ENCODE measurements at places on chromosomes 4 and X.

DNA sequence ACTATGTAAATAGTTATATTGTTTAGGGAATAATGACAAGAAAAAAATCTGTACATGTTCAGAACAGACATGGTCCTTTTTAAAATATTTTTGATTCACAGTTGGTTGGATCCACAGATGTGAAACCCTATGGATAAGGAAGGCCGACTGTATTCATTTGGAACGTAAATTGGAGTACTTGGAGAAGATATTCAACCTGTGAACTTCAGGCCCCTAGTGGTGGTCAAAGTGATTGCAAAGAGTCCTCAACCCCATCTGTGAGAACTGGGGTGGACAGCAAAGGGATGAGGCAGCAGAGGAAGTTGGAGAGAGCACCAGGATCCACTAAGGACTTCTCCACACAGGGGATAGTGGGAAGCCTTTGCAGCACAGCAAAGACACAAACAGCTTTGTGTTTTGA lies 6.2 kb upstream of the CXCL13 start:
- no peak for DNase-seq

GRCh38 chr4:104795264-104795939 lies 300.7 kb upstream of the CXXC4 start:
- no peak for DNase-seq

GRCh38 chrX:7068939-7069367 lies 78.6 kb upstream of the STS start:
- DNase-seq, result no peak

DNA sequence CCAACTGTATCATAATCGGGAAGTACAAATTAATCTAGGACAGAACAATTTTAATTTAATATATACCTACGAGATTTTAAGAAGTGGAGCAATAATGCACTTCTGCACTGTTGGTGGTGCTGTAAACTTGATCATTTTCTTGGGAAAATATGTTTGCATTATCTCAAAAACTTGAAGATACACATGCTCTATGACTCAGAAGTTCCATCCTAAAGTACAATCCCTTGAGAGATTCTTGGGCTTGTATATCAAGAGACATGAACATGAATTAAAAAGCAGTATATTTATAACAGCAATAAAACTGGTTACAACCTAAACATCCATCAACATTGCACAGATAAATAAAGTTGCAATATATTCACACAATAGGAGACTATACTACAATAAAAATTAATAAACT lies 168.8 kb downstream of the CLCN4 start:
- DNase-seq, result no peak

DNA sequence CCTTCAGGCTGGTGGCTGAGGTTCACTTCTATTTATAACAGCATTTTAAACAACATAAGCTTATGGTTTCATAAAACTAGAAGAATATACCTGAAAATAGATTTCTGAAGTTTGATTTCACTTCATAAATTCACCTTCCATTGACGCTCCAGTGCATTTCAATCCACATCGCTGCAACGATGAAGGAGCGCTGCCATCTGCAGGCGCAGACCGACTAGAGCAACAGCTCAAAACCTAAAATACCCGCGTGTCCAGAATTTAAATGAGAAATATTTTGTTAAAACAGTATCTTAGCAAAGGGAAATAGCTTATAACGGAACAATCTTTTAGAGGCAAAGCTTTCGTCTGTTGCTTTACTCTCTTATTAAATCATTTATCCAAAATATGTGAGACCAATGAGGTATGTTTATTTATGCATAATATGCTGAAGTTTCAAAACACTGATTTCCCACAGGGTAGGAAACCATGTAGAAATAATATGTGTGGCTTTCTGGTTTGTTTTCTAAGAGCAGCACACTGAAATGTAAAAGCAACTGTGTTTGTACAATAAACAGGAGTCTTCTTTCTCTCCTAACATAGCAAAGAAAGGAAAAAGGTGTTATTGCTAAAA lies 816.4 kb upstream of the FRG1 start:
- DNase-seq, result no peak

DNA sequence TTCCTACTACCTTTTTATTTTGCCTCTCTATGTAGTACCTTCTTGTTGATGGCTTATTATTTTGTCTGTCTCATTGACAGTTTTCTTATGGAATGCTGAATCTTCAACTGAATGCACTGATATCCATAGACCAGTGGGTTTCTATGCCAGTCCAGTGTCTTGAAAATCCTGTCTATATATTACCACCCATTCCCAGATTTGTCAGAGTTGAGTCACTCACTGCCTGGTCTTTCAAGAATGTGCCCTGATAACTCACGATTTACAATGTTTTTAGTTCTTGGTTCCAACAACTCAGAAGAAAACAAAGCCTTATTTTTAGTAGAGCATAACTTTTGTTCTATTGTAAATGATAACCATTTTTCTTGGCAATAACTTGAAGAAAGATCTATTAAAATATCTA lies 606.0 kb upstream of the PITX2 start:
- DNase-seq, result no peak

- no peak for DNase-seq
Measured at GRCh38 chr4:822361-823175, 3.4 kb downstream of the CPLX1 start.

GRCh38 chrX:39205467-39205866 lies 404.2 kb downstream of the MID1IP1 start:
- DNase-seq, result no peak

DNA sequence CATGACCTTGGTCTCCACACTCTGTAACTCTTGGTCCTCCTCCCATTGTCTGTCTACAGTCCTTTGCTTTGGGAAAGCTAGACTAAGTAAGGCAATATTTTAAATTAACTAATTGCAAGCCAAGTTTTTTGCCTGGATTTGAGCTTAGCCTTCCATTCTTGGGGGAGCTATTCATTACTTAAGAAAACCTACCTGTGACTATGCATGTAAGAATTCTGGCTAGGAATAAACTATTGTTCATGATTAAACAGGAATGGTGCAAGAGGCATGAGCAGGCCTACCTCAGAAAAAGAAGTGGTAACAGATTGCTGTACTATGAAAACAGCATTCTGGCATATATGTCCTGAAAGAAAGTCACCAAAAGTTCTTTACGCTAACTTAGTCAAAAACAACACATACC lies 309.4 kb downstream of the MAPK10 start:
- DNase-seq, result no peak

DNA sequence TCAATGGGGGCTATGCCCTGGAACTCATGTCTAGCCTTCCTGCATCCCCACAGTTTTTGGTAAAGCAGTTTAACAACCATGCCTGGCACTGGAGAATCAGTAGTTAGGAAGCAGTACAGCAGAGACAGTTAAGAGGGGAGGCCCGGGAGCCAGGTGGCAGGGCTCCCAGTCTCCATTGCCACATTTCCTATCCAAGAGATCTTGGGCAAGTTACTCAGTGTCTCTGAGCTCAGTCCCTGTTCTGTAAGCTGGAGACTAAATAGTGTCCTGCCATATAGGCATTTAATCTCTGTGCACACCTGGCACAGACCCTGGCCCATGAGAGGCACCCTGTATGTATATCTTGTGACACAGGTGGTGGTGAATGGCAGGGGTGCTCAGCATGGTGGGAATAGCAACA lies 156.1 kb upstream of the EOLA2 start:
- DNase-seq, result no peak

GRCh38 chrX:97494756-97495372 lies 611.2 kb downstream of the RPA4 start:
- DNase-seq, result no peak

DNA sequence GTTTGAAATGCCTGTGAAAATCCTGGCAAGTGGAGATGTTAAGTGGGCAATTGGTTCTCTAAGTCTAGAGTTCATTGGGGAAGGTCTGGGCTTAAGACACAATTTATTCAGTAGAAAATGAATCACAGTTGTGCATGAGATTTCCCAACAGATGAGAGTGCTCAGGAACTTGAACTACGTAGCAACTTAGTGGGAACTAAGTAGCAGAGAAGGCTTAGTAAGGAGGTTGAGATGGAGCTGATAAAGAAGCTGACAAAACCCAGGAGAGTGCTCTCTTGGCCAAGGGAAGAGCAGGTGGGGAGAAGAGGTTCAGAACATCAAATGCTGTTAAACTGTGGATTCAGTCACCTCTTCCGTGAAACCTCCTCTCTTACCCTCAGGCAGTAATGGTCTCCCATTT lies 33.0 kb downstream of the AFF1 start:
- no peak for DNase-seq

- no peak for DNase-seq
Measured at GRCh38 chr4:69930768-69931167, at the start of gene CSN1S1. CSN1S1 (plus strand) TSS chr4:69931068; CDS start chr4:69932556, 1,488 bp downstream.

- no peak for DNase-seq
Measured at GRCh38 chrX:360496-361150, 26.1 kb downstream of the PPP2R3B start.

DNA sequence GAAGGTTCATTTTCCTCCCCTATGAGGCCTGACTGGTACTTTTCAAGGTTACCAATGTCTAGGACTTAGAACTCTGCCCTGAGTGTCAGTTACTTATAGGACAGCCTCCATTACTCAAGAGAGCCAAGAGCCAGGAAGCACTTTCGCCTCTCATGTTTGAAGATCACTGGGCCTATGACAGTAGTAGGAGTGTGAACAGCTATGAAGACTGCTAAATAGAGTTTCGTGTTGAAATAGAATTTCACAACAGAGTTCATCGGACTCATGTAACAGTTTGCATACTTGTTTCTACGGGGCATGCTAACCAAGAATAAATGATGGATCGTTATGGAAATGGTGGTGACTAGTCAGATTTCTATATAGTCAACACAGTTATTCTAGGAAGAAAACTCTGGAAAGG lies 97.8 kb upstream of the GPC4 start:
- DNase-seq, result no peak

DNA sequence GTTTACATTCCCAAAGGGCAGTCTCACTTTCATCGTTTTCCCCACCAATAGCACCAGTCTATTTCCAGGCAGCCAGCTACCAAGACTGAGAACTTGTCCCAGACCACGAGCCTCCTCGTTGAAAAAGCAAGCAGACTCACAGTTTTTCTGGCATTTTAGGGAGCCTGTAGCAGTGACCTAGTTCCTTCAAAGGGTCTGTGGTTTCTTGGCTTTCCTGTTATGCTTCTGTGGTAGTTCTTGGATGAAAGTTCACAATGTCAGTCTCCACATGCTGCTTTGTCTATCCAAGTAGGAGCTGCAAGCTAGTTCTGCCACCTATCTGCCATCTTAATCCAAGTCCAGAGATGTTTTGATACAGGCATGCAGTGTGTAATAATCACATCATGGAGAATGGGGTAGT lies 151.6 kb upstream of the ZC4H2 start:
- no peak for DNase-seq

GRCh38 chr4:92551616-92552015 lies 247.8 kb downstream of the GRID2 start:
- DNase-seq, result no peak

- DNase-seq, result no peak
Measured at GRCh38 chrX:51798701-51799100, 55.5 kb downstream of the GSPT2 start.

DNA sequence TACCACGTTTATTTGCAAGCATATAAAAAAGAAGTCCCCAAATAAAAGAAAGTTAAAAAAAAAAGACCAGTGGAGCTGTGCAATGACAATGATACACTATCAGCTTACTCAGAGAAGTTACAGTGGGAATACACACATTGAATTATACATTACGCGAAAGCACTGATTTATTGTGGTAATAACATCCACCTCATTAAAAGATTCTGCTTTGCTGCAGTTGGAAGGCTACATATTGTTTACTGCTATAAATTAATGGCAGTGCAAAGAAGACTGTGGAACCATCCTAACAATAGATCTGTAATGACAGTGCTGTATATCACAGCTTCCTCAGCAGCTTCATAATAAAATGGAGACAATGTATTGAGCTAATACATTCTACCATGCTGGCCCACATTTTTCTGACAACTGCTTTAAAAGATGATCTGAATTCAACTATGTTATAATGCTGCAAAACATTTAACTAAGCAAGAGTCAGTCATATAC lies 142.5 kb upstream of the MAB21L2 start:
- DNase-seq, result no peak

- DNase-seq, result no peak
Measured at GRCh38 chr4:14700544-14700943, 301.7 kb upstream of the CPEB2 start.

DNA sequence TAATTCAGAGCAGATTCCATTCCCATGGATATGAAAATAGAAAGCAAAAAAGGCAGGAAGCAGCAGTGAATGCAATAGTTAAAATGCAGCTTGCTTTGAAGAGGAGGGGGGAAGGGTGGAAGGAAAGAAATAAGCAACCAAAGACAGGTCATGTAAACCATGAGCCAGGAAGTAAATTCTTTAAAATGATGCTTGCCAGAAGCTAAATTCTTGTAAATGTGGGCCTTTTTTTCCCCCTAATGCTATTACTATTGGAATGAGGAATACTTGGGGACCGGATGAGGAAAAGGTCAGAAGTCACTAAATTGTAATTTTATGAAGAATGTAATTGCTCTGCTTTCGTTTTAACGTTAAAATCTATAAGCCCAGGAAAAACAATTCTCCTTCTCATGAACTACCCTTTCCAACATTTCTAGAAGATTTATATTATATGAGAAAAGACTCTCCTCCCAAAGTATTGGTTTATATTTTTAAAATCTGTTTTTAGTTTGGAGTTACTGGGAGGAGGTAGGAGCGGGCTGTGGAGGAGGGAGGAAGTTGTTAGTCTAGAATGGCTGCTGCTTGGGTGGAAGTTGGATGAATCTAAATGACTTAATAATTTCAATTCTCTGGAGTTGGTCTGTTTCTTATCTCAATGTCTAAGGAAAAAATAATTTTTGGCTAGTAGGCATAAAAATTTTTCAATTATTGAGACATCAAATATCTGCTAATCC lies 77.6 kb upstream of the PCDH18 start:
- no peak for DNase-seq

DNA sequence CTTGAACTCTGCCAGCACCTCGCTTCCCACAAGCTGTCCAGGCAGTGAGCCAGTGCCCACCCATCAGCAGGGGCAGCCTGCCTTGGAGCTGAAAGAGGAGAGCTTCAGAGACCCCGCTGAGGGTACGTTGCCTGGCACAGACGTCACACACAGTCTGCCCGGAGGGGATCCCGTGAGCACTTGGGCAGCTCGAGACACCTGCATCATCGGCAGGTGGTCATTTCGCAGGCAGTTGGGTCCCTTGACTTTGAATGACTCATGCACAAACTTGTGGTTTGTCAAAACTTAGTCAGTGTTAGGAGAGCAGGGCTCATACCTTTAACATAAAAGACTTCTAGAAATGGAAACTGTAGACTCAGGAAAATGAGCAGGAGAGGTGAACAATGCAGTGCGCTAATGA lies 9.9 kb downstream of the TACC3 start:
- DNase-seq, result no peak

DNA sequence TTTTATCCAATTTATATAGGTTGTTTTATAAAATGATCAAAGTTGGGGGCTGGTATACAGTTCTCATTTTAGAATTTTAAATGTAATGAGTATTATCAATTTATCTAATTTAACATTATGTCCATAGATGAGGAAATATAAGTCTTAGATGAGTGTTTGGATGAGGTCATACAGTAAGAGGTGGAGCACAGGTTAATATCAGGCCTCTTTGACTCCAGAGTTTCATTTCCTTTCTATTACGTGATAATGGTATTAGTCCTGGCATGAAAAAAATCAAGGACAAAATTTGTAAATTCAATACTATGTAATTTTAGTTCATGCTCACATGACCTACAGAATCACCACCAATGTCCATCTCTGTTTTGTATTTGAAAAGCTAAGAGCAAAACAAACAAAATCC lies 269.8 kb downstream of the FSTL5 start:
- DNase-seq, result no peak
